SK-MEL-5 (cell line): ENCODE measurements at places on chromosomes 4 and X. TPM values are rescaled to one million over a fixed set of nuclear protein-coding genes. Genes with fewer than 3 reads are reported as not detected.

Gene MAP7D2
- total RNA-seq = 1.9 and 3.5 TPM in 2 replicates

Gene DOK7
- not detected in 2 replicates for total RNA-seq

Gene SSX3
- not detected in 2 replicates for total RNA-seq

Gene MTTP
- 0.37 and 0.56 TPM in 2 replicates for total RNA-seq

Gene VCX
- 0.16 and 0.85 TPM in 2 replicates for total RNA-seq

Gene MAGEE2
- total RNA-seq = not detected in 2 replicates

Gene VEGFC
- 6.4 and 7.1 TPM in 2 replicates for total RNA-seq

Gene DCX
- not detected in 2 replicates for total RNA-seq

Gene DMRTC1
- not detected in 2 replicates for total RNA-seq

Gene NXF2B
- 0.13 and 0.16 TPM in 2 replicates for total RNA-seq

DNA sequence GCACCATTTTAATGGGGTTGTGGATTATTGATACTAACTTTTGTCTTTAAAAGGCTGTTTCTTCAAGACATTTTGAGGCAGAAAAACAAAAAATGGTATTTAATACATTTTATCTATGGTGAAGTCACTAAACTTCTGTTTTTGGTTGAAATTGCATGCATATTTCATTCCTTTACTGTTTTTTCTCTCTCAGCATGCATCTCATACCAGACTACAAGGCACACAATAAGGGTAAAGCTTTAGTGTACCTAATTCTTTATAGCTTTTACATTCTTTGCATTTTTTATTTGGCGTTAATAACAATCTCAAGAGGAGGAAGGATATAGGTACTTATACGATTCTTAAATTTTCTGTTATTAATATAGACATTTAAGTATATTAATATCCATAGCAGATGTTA lies 151.0 kb upstream of the DKK2 start:
- DNase-seq = no peak

GRCh38 chrX:8820910-8821527 lies 19.8 kb upstream of the FAM9A start:
- DNase-seq = peak; percentile 25

DNA sequence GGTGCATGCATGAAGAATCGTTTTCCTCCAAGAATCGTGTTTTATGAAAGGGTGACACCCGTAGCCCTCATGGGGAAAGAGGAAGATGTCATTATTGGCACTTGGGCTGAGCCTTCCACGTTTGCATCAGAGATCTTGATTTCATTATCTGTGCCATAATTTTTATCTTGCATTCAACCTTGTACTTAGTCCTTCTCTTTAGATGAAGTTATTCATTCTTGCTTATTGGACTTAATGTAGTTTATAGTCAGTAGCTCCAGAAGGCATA lies 66.8 kb downstream of the GAB1 start:
- no peak for DNase-seq

- no peak for DNase-seq
Measured at GRCh38 chr4:7210824-7211223, 18.5 kb downstream of the SORCS2 start.

GRCh38 chr4:5112333-5113095 lies 61.2 kb downstream of the STK32B start:
- DNase-seq = no peak

- no peak for DNase-seq
Measured at GRCh38 chr4:76950956-76951671, 1.6 kb downstream of the SEPTIN11 start.

DNA sequence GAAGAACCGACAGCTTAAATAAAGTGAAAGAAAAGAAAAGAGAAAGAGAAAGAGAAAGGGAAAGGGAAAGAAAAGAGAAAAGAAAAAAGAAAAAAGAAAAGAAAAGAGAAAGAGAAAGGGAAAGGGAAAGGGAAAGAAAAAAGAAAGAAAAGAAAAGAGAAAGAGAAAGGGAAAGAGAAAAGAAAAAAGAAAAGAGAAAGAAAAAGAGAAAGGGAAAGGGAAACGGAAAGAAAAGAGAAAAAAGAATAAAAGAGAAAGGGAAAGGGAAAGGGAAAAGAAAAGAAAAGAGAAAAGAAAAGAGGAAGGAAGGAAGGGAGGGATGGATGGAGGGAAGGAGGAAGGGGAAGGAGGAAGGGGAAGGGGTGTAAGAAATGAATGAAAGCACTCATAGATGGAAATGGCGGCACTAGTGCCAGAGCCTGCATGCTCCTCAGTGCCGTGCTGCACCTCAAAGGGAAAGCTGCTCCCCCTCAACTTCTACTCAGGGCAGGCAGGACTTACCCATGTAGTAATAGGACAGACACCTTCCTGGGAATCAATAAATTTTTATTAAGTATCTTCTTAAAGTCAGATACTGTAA lies 70.7 kb downstream of the AFAP1 start:
- DNase-seq = no peak

GRCh38 chrX:69014200-69014599 lies 151.1 kb downstream of the PJA1 start:
- DNase-seq = no peak

DNA sequence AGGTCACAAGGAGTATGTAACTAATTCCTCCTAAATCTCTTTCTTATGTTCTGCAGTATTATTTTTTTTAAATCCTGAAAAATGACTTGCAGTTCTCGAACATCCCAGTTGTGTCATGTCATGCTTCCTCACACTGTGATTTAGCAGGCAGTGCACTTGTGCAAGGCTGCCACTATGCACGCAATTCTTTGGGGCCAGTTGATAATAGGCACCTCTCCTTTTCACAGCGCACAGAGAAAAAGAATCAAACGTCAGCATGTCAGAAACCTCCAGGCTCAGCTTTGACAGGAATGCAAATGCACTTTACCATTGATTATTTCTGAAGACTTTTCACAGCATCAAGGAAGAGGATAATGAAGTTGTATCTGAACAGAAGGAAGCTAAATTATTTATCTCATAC lies 62.9 kb downstream of the FGF13 start:
- DNase-seq = no peak

- peak; percentile 71 for DNase-seq
Measured at GRCh38 chr4:182975806-182976205, 58.6 kb upstream of the DCTD start.

GRCh38 chr4:47031751-47032404 lies 511 bp downstream of the GABRB1 start:
- DNase-seq = no peak

DNA sequence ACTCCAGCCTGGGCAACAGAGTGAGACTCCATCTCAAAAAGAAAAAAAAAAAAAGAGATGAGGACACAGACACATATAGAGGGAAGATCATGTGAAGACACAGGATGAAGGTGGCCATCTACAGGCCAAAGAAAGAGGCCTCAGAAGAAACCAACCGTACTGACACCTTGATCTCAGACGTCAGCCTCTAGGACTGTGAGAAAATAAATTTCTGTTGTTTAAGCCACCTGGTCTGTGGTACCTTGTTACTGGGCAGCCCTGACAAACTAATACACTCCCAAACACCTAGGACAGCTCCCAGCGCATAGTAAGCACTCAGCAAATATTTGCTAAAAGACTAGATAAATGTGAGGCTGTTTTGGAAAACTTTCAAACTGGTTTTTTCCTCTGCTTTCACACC lies 59.2 kb upstream of the SMIM10 start:
- DNase-seq = peak; percentile 39

GRCh38 chr4:187171706-187172339 lies 448.2 kb upstream of the FAT1 start:
- DNase-seq = no peak

DNA sequence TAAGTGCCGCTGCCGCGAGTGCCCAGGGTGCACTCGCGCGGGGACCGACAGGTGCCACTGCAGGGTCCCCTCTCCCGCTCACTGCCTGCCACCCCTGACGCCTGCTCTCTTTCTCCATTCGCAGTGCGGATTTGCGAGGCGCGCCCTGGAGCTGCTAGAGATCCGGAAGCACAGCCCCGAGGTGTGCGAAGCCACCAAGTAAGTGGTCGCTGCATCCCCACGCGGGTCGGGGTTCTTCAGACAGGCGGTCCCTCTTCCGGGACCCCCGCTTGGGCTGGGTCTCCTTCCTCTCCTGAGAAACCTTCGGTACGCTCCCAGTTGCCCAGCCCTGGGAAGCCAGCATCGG lies 547 bp downstream of the GUCY1A1 start:
- no peak for DNase-seq
